CD4-positive, CD25-positive, alpha-beta regulatory T cell (primary cell): ENCODE measurements at places on chromosomes 6 and 20. TPM values are rescaled to one million over a fixed set of nuclear protein-coding genes. Genes with fewer than 3 reads are reported as not detected.

The TXNDC5 gene
- 26.2 TPM for polyA plus RNA-seq

The SCRT2 gene
- polyA plus RNA-seq = not detected

The CST7 gene
- 133 TPM for polyA plus RNA-seq

The NT5E gene
- 11.7 TPM for polyA plus RNA-seq

The MRPS26 gene
- polyA plus RNA-seq = 69.6 TPM

The BPIFB2 gene
- not detected for polyA plus RNA-seq

The TBXT gene
- polyA plus RNA-seq = not detected

The ID4 gene
- polyA plus RNA-seq = not detected

The SRSF12 gene
- polyA plus RNA-seq = not detected

The TRIM31 gene
- 0.18 TPM for polyA plus RNA-seq

The FAM184A gene
- polyA plus RNA-seq = 2.3 TPM

The SNTA1 gene
- 3.8 TPM for polyA plus RNA-seq

The HLA-DPB1 gene
- 194 TPM for polyA plus RNA-seq

The PGC gene
- not detected for polyA plus RNA-seq

The SALL4 gene
- not detected for polyA plus RNA-seq

The CALHM5 gene
- not detected for polyA plus RNA-seq

The HLA-DOB gene
- 4.3 TPM for polyA plus RNA-seq

The CLVS2 gene
- polyA plus RNA-seq = not detected

The TMEM244 gene
- polyA plus RNA-seq = 4.1 TPM

The SLC13A3 gene
- polyA plus RNA-seq = not detected

The PLCB4 gene
- polyA plus RNA-seq = not detected

The MAK gene
- 0.12 TPM for polyA plus RNA-seq

The HSPA1A gene
- polyA plus RNA-seq = 76.5 TPM

The MEI4 gene
- polyA plus RNA-seq = not detected

The ZNF165 gene
- polyA plus RNA-seq = not detected

The SIRPB1 gene
- 12.8 TPM for polyA plus RNA-seq

The MAP7 gene
- 0.25 TPM for polyA plus RNA-seq

The LAMP5 gene
- not detected for polyA plus RNA-seq

The SLC17A3 gene
- not detected for polyA plus RNA-seq

The TCF21 gene
- not detected for polyA plus RNA-seq

The DEF6 gene
- 142 TPM for polyA plus RNA-seq

The RAB44 gene
- not detected for polyA plus RNA-seq

The CASP8AP2 gene
- 48.4 TPM for polyA plus RNA-seq
